ENCODE measurements at places on chromosomes 3 and 15.

DNA sequence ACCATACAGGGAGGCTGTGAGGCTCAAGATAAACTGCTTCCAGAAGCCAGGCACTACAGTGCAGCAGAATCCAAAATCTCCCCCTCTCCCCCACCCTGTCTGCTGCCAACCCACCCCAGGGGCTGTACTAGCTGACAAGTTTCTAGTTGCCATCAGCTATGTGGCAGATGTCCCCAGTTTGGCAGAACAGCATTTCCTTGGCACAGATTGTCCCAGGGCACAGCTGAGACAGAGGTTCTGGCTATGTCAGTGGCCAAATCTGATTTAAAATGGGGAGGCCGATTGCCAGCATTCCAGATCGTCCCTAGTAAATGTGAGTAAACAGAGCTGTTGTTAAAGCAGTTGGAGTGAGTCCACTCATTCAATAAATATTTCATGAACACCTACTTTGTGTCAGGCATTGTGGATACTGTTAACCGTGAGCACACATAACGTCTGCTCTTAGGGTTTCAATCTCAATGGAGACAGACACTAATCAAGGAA is 28.0 kb upstream of the CCDC174 start:
- no peak for DNase-seq

DNA sequence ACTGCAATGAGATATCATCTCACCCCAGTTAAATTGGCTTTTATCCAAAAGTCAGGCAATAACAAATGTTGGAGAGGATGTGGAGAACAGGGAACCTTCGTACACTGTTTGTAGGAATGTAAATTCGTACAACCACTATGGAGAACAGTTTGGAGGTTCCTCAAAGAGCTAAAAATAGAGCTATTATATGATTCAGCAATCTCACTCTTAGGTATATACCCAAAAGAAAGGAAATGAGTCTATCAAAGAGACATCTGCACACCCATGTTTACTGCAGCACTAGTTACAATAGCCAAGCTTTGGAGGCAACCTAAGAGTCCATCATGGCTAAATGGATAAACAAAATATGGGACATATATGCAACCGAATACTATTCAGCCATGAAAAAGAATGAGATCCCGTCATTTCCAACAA is 68.0 kb upstream of the HES1 start:
- DNase-seq, result no peak

DNA sequence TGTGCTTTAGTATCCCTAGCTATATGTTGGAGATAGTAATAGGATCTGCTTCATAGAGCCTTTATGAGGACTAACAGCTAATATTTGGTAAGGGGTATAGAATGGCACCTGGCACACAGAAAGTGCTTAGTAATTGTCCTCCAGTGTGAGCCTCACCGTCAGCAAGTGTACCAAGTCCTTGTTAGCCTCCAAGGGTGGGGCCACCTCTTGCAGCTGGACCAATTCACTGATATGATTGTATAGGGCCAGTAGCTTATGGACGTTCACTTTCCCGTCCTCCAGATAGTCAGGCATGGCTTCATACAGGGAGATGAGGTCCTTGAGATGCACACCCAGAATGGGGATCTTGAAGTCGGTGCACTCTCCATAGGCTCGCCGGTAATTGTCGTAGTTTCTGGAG is 53.6 kb downstream of the FAM98B start:
- DNase-seq, result no peak

DNA sequence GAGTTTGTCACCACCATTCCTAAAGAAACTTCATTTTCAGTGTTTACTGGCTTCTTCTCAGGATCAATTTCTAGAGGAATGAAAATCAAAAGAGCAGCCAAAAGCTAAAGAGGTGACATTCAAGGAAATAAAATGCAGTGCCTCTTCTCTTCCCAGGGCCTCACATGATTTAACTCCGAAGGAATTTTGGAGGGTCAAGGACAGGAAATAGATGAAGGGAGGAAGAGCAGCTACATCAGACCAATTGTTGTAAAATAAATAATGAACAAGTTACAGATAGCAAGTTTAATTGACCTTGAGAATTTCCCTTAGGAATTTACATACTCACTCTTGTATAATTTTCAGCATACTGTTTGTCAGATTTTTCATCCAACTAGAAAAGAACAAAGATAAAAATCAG is 78.1 kb downstream of the LRRFIP2 start:
- DNase-seq, result no peak

- DNase-seq, result no peak
Measured at GRCh38 chr3:181955566-181955965, 243.8 kb downstream of the SOX2 start.

- no peak for DNase-seq
Measured at GRCh38 chr3:115999001-115999585, 375.8 kb downstream of the GAP43 start.

GRCh38 chr3:58537412-58538301 is 667 bp upstream of the ACOX2 start:
- DNase-seq, result no peak

DNA sequence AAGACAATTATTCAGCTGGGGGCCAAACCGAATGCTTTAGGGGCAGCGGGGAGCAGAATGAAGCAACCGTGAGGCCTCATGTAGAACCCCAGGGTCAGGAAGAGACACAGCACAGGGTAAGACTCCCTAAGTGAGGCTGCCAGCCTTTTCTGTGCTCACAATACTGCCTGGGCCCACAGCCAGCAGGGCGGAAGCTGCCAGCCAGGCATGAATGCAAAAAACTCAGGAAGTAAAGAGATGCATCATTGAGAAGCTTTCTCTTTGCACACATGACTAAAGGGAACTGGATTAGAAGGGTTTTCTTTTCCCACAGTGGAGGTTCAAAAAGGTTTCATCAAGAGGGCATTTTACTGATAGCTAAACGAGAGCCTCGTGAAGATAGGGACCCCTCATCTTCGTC is 33.3 kb downstream of the CA12 start:
- no peak for DNase-seq

- DNase-seq, result no peak
Measured at GRCh38 chr3:73361591-73361990, 263.1 kb downstream of the PDZRN3 start.

- DNase-seq, result no peak
Measured at GRCh38 chr3:146953511-146953981, 348.4 kb upstream of the PLSCR5 start.

GRCh38 chr15:48643206-48643605 is 2.3 kb downstream of the FBN1 start:
- DNase-seq, result no peak

GRCh38 chr3:171228240-171228639 is 201.7 kb upstream of the SLC2A2 start:
- no peak for DNase-seq

DNA sequence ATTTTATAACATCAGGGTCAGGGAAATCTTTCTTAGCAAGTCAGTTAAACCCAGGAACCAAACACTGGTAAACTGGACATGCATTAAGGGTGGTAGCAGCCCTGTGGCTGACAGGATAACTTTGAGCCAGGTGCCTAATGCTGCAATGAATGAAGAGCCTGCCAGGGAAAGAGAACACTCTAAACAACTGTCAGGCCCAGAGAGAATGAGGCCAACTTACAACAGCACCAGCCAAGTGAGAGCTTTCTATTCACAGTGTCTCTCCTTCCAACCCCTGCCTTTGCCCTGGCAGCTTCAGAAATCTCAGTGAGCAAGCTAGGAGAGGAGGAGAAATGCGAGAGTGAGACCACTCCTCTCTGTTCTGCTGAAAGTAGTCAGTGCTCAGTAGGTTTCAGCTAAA is 50.4 kb upstream of the ATP2C1 start:
- no peak for DNase-seq

GRCh38 chr3:177597311-177598096 is 400.2 kb upstream of the TBL1XR1 start:
- DNase-seq, result peak; percentile 56

DNA sequence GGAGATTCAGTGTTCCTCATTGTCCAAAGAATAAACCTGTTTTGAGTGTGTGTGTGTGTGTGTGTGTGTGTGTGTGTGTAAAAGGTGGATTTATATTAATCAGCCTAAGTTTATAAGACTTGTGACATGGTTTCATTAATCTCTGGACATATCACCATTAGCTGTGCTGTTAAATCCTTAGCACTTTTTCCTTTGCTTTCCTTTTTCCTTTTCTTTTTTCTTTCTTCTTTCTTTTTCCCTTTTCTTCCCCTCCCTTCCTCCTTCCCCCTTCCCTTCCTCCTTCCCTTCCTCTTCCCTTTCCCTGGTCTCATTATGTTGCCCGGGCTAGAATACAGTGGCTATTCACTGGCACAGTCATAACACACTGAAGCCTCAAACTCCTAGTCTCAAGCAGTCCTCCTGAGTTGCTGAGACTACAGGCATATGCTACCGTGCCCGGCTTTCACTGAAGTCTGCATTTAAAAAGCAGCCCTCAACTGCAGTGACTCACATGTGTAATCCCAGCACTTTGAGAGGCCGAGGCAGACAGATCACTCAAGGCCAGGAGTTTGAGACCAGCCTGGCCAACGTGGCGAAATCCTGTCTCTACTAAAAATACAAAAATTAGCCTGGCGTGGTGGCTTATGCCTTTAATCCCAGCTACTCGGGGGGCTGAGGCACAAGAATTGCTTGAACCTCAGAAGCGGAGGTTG is 28.6 kb upstream of the ITPKA start:
- no peak for DNase-seq

- DNase-seq, result no peak
Measured at GRCh38 chr3:104412608-104413580, 953.8 kb upstream of the ALCAM start.

- DNase-seq, result peak; percentile 17
Measured at GRCh38 chr15:39976291-39977274, 42.7 kb downstream of the EIF2AK4 start.

- no peak for DNase-seq
Measured at GRCh38 chr3:173599673-173600072, 202.1 kb downstream of the NLGN1 start.

GRCh38 chr3:187051066-187051465 is 88.2 kb downstream of the RPL39L start:
- DNase-seq, result no peak

GRCh38 chr3:12629560-12629959 is 34.4 kb downstream of the RAF1 start:
- no peak for DNase-seq

GRCh38 chr3:115960799-115961198 is 337.5 kb downstream of the GAP43 start:
- DNase-seq, result no peak

DNA sequence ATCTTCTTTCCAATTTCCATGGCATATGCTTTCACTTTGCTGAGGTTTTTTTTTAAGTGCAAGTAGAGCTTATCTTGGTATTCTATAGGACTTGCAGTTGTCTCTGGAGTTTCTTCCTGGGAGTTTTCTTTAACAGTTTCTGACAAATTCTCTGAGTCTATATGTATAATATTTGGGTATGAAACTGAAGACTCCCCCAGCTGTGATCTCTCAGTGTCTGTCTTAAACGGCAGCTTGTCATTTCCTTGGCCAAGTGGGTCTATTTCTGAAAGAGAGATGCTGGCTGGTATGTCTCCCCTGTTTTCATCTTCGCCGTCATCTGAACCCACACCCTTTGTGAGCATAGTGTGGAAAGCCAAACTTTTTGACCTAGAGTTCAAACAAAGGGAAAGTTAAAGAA is 73.3 kb upstream of the PTX3 start:
- DNase-seq, result no peak

GRCh38 chr3:126306888-126307482 is 50.2 kb downstream of the KLF15 start:
- no peak for DNase-seq

GRCh38 chr3:126494204-126494969 is 18.7 kb upstream of the ZXDC start:
- DNase-seq, result no peak

GRCh38 chr15:39455471-39455991 is 125.3 kb upstream of the THBS1 start:
- DNase-seq, result peak; percentile 27

DNA sequence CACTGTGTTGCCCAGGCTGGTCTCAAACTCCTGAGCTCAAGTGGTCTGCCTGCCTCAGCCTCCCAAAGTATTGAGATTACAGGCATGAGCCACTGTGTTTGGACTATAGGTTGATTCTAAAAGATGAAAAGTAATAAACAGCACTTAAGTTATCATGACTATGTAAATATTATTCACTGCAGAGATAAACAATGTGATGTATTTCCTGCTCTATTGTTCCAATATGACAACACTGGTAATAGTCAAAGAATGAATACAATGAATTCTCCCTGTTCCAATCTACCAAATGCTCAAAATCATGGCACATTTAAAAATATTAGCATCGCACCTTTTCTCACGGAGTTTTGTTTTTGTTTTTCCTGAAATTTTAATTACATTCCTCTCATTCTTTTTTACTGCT is 36.8 kb upstream of the TBL1XR1 start:
- DNase-seq, result no peak

DNA sequence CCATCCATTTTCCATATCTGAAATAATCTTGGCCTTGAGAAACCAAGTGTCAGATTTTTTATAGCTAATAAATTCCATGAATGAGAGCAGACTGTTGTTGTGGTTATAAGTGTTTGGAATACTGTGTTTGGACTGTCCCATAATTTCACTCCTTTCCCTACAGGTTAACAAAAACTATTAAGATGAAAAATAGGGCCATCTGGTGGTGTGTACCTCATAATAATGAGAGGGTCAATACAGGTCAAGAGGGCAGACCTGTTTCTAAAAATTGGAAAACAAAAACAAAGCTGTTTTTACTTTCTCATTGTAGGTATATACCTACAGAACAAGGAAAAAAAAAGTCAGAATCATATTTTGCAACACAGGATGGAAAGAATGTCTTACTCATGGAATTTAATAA is 553.8 kb upstream of the SGO1 start:
- no peak for DNase-seq

- no peak for DNase-seq
Measured at GRCh38 chr3:51382076-51382745, 2.9 kb upstream of the MANF start.

DNA sequence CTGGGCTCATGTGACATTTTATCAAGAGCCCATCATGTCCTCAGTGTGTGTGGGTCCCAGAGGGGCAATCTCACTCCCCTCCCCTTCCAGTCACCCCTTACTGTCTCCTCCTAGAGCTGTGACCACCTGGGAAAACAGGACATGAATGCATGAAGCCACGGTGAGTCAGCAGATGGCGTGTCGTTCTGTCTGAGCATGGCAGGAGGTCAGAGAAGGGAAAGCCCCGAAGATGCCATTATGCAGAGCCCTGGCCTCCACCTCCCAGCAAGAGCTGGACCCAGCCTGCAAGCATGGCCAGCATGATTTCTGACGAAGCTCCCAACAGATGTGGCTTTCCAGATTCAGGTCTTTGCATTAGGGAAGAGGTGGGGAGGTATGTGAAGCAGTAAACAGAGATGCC is 118.5 kb downstream of the TLE3 start:
- peak; percentile 23 for DNase-seq

GRCh38 chr3:114506591-114507300 is 212.9 kb downstream of the TIGIT start:
- no peak for DNase-seq

DNA sequence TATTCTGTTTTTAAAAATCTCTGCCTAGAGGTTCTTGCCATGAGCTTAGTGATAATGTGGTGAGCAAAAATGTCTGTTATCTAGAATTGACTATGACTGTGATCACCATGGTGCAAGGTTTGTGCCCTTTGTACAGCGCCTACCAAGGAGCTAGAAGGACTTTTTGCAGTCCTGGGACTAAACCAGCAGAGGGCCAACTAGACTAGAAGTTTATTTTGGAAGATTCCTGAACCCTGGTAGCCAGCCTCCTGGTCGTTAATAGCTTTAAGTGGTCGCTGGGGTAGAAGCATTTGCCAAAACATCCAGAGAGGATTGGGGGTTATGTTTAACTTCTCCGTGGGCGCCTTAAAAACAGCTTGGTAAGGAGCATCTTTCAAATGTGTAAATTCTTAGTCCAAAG is 7.8 kb downstream of the SCG5 start:
- DNase-seq, result no peak

Measured in activated CD4-positive, alpha-beta memory T cell treated with anti-CD3 and anti-CD28 coated beads for 36 hours (primary cell).